ENCODE measurements at places on chromosomes 7 and 10.

DNA sequence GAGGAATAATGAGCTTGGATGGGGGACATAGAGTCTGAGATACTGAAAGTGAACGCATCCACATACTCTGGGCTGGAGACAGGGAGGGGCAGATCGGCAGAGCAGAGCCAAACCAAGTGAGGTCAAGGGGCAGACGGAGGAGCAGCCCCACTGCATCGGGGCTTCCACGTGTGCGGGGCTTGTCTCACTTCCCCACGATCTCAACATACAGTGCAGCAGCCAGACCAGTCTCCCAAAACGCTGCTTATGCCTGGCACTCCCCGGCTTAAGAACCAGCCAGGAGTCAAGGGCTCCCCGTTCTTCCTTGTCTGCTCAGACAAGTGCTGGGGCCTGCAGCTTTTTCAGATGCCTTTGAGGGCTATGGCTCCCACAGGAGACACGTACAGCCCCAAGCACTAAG lies 43.6 kb downstream of the PARP12 start:
- peak; percentile 32 for DNase-seq

- DNase-seq, result peak; percentile 81
These were observed 24.6 kb upstream of the RHBDD2 start for GRCh38 chr7:75854233-75854632.

GRCh38 chr10:14554091-14554490 lies 220.6 kb downstream of the FAM107B start:
- DNase-seq, result no peak

- no peak for DNase-seq
These were observed 18.2 kb downstream of the LMOD2 start for GRCh38 chr7:123673752-123674398.

DNA sequence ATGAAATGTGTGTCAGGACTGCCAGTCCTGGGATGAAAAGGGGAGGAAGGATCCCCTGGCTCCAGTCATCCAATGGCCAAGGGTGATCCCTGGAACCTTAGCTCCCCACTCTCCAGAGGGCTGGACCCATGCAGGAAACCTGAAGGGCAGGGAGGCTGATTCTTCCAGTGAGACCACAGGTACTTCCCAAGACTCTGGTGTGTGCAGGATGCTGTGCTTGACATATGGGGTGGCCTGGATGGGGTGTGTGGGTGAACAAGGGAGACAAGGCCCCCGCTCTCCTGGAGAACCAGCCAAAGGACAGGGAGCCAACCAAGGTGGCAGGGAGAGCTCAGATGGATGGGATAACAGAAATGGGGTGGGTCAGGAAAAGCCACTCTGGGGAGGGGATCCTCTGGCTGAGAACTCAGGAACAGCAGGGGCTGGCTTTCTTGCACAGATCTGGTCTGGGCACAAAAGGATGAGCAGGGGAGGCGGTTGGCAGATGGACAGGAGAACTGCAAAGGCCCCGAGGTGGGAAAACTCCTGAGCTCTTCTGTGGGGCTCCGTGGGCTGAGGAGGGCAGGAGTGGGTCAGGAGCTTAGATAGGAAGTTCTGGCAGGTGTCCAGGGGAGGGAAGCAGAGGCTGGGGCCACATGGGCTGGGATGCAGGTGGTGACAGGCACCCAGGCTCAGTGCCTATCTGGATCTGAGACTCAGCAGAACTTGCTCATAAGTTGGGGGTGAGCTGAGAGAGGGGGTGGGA lies 100.6 kb downstream of the ARHGAP22 start:
- no peak for DNase-seq

GRCh38 chr7:3206101-3206500 lies 95.0 kb upstream of the SDK1 start:
- no peak for DNase-seq

DNA sequence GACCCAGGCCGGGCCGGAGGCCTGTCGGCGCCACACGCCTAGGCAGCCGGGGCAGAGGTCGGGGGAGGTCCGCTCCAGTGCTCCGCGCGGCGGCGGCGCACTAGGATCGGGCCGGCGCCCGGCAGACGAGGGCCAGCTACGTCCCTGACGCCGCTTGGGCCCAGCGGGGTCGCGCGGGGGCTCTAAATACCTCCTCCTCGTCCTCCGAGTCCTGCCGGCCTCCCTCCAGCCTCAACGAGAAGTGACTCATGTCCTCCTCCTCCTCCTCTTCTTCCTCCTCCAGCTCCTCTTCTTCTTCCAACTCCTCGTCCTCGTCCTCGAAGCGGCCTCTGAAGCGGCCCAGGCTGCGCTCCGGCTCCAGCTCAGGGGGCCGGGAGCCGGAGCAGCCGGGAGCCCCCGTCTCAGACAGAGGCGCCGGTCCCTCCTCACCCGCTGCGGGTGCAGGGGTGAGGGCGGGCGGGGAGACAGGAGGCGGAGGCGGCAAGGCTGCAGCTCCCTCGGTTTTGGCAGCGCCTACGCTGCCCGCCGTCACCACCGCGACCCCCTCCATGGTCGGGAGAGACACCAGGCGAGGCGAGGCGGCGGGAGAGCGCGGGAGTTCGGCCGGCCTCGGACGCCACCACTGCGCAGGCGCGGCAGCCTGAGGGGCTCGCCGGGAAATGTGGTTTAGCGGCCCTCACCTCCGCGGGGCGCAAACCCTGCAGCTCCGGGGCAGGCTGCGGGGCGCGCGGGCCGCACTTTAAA lies at the start of gene PCGF6:
PCGF6 (minus strand) TSS at position 624 of the 744 bp plus-strand sequence; CDS start at position 550, 74 bp downstream.
- peak; percentile 98 for DNase-seq

DNA sequence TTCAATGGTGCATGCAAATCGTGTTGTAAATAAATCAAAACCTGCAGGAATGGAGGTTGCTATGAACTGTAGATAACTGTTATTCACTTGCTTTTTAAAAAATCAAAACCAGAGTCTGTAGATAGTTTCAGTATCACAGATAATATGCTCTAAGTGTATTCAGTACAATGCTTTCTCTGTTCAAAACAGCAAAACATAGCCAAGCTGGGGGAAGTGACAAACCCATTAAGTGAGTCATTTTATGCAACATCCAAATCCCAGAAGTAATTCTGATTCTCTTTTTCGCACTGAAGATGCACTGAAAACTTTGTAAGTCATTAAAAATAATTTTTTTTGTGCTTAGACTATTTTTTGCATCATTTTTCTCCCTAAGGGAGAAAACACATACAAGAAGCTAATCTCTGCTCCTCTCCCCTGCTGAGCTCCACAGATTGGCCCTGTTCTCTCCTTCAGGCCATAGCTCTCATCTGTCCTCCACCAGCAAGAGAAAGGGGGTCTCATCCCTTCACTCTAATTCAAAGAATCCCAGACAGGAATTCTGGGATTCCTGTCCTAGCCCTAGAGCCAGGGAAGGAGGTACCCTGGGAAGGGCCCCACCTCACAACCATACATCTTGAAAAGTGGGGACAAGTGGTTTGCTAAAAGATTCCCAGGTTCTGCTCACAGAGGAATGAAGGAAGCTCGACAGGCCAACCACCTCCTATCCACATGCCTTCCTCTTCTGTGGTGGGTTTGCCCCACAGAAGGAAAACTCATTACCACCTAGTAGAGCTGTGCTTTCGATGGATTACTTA lies 4.9 kb downstream of the PRTFDC1 start:
- DNase-seq, result peak; percentile 57
